ENCODE measurements at places on chromosomes 7 and 10.

DNA sequence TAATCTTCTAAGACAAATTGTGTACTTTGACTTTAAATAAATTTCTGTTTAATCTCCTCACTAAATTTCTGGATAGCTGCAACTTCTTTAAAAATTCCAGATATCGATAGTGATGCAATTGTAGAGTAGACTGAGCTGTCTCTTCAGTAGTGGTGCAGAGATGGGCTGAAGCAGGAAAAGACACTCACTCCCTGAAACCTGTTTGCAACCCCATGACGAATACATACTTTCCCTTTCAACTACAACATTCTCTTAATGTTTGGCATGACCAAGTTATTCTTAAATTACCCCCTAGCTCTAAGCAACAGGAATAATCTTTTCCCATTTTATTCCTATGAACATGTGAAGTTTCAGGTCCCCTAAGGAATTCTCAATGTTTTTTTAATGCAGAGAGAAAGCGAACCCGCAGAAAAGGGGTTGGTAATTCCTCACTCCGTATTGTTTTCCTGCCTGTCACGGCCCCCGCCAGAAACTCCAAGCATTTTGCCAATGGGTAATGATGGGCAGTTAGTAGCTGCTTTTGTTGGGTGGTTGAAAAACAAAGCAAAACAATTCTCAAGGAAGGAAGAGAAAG, 1.3 kb downstream of the THSD7A start:
- no peak for DNase-seq

GRCh38 chr7:54961391-54961790, 57.4 kb upstream of the EGFR start:
- no peak for DNase-seq

- DNase-seq = no peak
Measured at GRCh38 chr10:124224331-124225028, 131.1 kb upstream of the CHST15 start.

GRCh38 chr10:31030800-31031199, 865 bp downstream of the ZNF438 start:
- DNase-seq = no peak

DNA sequence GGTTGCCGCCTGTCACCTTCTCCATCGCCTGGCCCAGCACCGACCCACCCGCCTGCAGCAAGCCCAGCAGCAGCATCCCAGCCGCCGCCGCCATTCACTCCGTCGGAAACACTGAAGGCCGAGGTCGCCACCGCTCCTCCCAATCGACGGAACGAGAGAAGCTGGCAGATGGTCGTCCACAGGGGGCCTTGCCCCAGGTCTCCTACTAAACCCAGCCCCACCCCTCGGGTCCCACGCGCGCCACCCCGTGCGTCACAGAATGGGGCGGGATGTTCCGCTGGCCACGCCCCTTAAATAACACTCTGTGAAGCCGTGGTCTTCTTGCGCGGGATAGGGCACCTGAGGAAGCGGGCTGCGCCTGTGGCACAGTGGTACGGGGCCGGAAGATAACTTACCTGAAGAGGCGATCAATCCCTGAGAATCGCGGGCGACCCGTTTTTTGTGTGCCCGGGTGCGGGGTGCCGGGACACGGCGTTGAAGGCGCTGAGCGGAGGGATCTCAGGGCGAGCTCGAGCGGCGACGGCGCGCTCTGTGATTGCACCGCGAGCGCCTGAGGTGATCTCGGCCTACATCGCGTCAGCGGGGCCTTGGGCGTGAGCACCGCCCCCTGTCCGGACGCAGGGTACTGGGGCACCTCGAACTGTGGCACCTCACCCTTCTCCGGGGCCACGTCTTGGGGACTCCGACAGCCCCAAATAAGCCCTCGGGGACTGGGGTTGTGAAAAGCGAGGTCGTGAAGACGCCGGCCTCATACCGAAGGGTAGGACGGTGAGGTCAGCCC, at the start of gene CYP51A1:
Gene CYP51A1 (minus strand): TSS at position 207 of the 781 bp plus-strand sequence. CDS start 113 bp downstream, at position 94.
- DNase-seq = peak; percentile 90

- no peak for DNase-seq
Measured at GRCh38 chr7:101174322-101174854, 5.7 kb downstream of the NAT16 start.

GRCh38 chr7:128831178-128831993, 1.2 kb downstream of the FLNC start:
- DNase-seq = no peak

- DNase-seq = no peak
Measured at GRCh38 chr10:120819366-120819765, 31.8 kb upstream of the WDR11 start.

DNA sequence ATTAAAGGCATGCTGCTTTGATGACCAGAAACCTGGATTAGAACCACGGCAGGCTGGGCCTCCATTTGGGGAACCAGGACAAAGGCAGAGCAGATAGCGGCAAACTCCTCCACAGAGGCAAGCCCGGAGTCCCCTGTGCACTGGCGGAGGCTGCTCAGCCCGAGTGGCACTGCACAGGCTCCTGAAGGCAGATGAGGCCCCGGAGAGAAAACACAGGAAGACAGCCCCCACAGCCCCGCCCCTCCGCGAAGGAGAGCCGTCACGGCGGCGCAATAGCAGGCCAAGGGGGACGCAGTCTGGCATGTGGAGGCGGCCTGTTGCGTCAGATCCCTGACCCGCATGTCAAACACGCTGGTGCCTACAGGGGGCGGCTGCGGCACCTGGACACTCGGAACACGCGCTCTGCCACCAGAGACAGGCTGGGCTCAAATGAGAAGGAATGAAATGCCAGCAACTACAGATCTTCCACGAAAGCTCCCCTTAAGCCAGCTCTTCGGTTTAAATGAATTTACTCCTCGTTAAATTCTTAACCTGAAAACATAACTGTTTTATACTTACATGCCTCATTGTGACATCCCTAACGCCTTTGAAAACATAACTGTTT, 128.5 kb downstream of the MAD1L1 start:
- DNase-seq = no peak

DNA sequence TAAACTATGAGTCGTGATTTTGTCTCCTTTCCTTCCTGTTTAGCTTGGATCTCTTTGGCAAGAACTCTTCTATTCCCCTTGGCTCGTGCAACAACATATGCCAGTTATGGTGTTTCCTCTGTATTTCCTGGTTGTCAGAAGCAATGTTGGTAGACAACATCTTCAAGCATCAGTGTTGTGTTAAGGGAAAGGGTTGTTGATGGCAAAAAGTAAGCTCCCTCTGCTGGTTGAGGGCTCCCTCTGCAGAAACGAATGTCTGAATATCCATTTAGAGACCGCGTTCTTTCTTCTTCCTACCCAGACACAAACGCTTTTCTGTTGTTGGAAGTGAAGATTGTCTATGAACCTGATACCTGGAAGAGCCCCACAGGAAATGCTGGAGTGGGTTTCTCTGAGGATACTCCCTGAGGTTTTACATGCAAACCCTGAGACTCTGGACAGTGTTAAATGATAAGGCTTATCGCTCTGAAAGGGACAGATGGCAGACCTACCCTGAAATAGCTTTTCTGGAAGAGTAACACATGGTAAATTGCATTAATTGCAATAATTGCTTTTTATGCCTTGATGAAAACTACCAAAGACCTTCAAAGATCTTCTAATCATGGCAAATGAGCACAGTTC, 23.5 kb upstream of the C1QL3 start:
- DNase-seq = no peak

GRCh38 chr7:98119256-98119918, 12.7 kb downstream of the LMTK2 start:
- no peak for DNase-seq

DNA sequence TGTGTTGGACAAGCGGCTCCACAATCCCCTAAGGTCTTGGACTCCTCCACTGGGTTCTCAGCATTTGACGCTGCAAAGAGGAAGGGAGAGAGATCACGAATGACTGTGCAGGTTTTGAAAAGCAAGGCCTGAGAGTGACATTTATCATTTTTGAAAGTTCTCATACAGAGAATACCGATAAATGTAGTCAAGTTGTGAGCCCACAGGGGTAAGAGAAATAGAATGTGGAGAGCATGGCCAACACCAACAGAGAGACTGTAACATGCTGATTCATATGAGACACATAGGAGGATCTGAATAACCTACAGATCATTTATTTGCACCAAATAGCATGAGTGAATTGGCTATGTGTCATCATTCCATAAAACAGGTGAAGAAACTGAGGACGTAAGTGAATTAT, 230.5 kb upstream of the MBL2 start:
- no peak for DNase-seq

GRCh38 chr7:519484-520390, at the start of gene PDGFA:
PDGFA (minus strand) TSS chr7:519846; CDS start chr7:519001, 845 bp downstream.
- DNase-seq = peak; percentile 24

GRCh38 chr7:48094861-48095293, 5.8 kb downstream of the UPP1 start:
- DNase-seq = no peak

DNA sequence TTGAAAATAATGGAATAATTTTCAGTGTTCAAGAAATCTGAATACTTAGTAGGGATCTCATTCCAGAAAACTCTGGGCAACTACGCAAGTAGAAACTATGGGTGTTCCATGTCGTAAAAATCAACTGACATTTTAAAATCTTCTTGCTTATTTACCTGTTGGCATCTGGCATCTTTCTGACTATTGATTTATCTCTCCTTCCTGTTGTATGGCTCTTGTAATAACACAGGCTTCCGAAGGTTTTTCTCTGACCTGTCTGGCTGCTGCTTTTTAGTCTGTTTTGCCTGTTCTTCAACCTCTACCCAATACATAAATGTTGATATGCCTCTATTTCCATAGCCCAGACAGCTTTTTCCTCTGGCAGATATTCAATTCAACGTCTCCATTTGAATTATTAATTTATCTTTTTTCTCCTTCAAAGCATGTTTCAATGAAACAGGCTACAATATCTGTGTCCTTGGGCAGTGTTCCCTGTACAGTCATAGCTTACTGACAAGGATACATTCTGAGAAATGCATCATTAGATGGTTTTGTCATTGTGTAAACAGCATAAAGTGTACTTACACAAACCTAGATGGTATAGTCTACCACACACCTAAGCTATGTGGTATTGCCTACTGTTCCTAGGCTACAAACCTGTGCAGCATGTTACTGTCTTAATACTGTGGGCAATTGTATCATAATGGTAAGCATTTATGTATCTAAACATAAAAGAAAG, 105.9 kb upstream of the ETV1 start:
- no peak for DNase-seq

GRCh38 chr10:121373411-121373810, 224.8 kb downstream of the FGFR2 start:
- no peak for DNase-seq

GRCh38 chr10:62268027-62268398, 631 bp downstream of the RTKN2 start:
- no peak for DNase-seq

DNA sequence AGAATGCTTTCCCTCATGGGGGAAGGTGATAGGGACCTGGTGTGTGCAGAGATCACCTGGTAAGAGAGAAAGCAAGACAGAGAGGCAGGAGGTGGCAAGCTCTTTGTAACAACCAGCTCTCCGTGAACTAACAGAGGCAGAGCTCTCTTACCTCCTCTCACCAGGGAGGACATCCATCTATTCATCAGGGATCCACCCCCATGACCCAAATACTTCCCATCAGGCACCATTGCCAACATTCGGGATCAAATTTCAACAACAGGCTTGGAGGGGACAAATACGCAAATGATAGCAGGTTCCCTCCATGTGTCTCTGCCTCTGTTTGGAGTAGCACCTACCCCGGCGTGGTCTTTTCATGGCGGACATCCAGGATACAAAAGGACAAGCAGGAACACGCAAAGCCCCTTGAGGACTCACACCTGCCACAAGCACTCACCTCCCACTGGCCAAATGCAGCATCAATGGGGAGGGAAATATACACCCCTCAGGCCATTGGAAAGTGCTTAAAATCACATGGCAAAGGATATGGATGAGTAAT, 431.2 kb upstream of the AUTS2 start:
- peak; percentile 7 for DNase-seq

GRCh38 chr7:101250324-101250723, 5.4 kb upstream of the FIS1 start:
- no peak for DNase-seq

- DNase-seq = no peak
Measured at GRCh38 chr7:65441010-65441409, 67.4 kb downstream of the ZNF92 start.

DNA sequence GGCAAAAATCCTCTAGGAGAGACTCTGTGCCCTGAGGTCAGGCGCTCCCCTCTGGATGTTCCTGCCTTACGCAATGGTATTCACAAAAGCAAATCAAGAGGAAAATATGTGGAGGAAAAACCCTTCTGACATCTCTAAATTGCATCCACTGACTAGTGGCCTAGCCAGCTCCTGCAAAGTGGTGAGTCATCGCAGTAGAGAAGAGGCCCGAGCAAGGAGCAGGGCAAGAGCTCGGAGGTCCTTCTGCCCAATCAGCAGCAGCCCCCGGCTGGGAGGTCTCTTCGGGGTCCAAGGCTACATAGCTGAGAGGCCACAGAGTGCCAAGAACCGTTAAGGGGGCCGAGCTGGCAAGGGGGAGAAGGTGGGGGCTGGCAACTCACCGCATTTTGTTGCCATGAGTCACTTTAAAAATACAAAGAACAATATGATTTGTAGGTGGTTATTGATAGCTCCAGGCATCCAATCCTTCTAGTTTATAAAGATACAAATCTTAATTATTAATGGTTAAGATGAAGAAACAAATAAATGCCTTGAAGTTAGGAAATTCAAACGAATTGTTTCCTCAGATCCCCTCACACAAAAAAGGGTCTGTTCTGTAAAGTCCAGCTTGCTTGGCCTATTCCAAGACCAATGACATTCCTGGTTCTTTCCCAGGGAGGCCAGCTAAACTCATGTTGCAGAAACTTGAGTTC, 161.6 kb downstream of the PKD1L1 start:
- DNase-seq = no peak

DNA sequence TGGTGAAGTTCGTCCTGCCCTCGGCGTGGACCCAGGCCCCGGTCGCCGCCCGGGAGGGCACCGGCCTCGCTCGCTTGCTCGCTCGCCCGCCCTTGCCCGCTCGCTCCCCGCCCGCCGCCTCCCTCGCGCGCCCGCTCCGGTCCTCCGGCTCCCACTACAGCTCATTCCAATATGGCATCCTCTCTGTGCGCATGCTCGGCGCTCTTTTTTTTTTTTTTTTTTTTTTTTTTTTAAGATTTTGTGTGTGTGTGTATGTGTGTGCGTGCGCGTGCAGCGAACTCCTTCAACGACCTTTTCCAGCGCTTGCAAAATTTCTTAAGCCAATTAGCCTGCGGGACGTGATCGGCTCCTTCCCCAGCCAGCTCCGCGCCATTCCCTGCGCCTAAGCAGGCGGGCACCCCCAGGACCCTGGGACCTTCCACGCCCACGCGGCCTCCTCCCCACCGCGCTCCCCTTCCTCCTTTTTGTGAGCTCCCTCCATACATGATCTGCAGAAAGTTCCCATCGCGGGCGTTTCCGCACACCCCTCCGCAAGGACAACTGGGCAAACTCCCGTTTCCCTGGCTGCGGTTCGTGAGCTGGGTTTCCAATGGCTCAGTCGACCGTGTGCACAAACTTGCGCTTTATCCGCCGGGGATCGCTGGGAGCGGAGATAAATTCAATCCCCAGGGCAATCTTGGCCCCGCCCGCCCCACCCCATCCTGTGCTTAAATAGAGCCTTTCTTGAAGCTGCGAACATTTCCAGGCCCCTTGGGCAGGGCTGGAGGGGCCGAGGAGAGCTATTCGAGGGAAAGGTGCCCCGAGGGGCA, at the start of gene SFMBT2:
Gene SFMBT2 (minus strand): TSS at position 173 of the 809 bp plus-strand sequence. CDS start 29,136 bp downstream, outside the sequence.
- no peak for DNase-seq
